ENCODE measurements at places on chromosomes 7 and 10.
A peak's percentile ranks its signal among the peaks of the same experiment; 100 is the strongest.

DNA sequence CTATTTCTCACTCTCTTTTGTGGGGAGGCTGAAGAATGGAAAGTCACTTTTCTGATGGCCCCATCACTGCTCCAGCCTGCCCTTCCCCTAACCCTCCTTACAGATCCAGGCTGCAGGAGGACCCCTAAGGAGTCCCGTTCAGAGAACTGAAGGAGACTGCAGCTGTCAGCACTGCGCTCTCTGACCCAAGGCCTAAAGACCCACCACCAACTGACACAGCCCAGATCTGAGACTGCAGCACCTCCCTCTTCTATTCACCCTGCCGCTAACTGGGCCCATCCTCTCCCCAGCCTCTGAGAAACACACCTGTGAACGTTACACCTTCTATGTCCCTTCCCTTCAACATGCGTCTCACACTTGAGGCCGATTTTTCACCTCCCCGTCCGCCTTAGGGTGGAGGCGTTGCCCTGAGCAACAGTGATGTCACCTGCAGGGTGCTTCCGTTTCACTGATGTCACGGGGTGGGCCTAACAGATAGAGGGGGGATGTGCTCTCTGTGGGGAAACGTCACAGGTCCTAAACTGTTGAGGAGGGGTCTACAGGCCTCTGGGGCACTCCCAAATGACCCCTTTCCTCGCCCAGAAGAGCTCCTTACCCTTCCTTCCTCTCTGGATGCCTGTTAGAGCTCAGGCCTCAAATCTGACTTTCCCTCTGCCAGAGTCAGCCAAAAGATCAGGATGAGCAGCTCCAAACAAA, 5.1 kb downstream of the ITPRIP start:
- DNase-seq = peak; percentile 55

DNA sequence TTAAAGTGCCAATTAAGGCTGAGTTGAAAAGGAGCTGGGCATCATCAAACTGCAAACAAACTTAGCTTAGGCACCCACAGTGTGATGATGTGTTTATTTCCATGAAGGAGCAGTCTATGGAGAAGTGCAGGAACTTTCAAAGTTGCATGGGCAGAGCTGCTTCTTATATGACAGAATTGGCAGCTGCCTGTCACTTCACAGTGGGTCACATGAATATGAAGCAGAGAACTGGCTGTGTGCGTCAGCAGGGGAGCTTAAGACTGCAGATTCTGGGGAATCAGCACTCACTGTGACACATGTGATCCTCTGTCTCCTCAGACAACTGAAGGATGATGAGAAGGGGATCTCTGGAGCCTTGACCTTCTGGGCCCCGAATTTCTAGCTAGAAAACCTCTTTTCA, 36.6 kb downstream of the RBM28 start:
- no peak for DNase-seq

GRCh38 chr10:3787016-3787400, 2.0 kb upstream of the KLF6 start:
- DNase-seq = no peak

DNA sequence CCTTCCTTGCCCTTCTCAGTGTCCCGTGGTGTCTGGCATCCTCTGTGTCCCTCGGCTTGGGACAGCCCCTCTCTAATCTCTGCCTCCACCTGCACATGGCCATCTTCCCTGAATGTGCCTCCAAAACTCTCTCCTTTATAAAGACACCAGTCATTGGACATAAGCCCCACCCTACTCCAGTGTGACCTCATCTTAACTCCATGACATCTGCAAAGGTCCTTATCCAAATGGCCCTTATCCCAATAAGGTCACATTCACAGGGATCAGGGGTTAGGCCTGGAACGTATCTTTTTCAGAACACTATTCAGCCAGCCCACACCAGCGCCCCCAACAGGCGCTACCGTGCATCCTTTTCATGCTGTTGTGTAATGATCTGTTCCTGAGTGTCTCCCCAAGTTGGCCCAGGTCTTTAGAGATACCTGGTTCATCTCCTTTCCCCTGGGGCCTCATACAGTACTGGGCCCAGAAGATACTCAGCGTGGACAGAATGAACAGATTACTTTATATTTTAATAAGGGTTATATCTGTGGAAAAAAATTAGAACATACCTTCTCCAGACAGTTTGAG, 132.6 kb upstream of the ADAM12 start:
- no peak for DNase-seq

DNA sequence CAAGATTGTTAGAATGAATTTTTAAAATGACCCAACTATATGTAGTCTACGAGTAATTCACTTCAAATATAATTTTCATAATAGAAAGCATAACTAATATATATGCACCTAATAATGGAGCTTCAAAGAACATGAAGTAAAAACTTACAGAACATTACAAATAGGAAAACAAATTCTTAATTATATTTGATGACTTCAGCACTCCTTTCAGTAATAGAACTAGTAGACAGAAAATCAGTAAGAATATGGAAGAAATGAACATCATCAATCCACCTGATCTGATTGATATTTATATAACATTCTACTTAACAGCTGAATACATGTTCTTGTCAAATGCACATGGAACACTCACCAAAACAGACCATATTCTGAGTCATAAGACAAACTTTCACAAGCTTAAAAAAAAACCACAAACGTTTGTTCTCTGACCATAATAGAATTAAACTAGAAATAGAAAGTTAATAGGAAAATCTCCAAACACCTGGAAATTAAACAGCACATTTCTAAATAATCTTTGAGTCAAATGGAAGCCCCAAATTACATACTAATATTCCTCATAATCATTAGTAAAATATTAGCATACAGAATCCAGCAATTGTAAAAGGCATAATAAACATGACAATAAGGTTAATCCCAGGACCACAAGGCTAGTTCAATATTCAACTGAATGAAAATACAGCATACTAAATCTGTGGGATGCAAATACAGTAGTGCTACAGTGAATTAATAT, 48.0 kb downstream of the BRAF start:
- DNase-seq = no peak

DNA sequence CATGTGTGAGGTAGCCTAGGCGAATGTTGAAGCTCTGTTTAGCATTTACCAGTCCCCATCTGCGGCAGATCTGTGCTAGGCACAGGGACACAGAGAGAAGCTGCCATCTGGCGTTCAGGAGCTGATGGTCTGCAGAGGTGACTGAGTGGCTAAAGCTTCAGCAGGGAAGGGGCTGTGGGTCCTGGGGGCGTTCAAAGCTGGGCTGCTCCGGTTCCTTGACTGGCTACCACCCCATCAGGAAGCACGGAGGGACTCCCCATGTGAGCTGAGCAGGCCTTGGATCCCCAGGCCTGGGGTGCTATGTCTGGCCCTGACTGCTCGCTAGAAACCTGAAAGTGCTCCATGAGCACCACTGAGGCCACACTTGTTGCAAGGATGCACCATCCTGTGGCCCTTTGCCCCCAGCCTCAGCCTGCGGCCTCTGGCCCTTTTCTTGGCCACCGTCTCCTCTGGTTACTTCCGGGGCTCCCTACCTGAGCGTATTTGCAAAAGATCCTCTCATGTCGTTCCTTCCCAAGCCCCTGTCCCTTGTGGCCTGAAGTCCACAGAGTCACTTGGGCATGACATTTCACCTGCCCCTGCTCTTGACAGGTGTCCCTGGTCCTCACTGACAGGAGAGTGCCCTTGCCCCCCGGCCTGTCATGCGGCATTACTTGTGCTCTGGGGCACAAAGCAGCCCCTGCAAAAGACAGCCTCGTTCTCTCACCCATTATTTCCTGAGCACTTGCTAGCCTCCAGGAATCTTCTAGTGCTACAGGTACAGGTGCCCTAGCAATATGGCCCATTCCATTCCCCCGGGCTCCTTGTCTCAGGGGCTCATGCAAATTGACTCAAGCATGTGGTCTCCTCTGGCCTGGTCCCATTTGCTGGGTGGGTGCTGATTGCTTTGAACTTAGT, 108.1 kb downstream of the GLRX3 start:
- no peak for DNase-seq

GRCh38 chr7:159063046-159063840, 81.4 kb downstream of the VIPR2 start:
- DNase-seq = no peak

GRCh38 chr10:30537586-30537985, 92.0 kb downstream of the LYZL2 start:
- DNase-seq = no peak

DNA sequence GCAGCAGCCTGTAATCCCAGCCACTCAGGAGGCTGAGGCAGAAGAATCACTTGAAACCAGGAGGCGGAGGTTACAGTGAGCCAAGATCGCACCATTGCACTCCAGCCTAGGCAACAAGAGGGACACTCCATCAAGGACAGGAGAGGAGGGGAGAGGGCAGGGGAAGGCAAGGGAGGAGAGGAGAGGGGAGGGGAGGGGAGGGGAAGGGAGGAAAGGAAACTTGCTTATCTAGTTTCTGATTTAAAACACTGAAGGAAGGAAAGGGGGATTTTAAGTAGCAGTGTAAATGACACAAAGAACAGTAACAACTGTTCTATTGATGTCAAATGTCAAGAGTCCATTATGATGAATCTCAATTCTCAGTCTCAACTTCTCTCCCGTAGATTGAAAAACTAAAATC, 43.7 kb downstream of the SRPK2 start:
- DNase-seq = peak; percentile 55

DNA sequence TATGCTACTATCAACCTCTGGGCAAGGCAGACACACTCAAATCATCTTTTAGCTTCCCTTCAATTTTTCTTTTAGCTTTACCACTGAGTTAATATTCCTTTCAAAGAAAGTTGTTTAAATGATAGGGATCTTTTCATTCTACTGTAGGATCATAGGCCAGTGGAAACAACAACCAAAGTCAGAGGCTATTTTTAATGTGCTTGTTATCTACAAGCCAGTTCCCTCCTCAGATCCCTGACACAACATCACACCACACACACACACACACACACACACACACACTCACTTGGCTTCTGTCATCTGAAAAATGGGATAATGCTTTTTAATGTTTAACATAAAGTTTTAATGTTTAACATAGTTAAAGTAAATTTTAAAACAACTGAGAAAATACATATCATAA, 106.7 kb upstream of the CAV2 start:
- DNase-seq = no peak

DNA sequence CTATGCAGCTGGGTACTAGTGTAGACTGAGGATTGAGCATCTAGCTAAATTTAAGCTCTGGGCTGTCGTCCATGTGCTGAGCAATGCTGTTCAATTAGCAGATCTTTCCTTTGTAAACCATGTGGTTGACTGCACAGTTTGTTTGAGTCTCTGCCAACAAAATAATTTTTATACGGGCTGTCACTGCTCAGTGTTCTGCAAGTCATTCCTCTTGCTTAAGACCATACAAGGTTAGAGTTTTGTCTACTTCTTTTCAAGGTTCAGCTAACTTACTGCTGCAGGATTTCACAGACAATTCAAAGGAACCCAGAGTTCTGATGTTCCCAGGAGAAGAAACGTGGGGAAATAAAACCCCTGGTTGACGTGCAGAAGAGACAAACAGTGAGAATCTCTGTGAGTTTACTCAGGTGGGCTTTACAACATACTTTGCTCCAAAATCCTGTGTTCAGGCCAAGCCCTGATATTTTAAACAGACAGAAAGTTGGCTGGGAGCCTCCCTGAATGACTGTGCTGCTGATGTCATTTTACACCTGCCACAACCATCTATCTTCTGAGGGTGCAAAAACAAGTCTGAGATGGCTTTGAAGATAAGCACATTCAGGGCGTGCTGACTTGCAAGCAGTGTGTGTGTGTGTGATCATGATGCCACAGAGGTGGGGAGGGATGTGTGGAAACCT, 177.1 kb upstream of the SVIL start:
- DNase-seq = peak; percentile 44

DNA sequence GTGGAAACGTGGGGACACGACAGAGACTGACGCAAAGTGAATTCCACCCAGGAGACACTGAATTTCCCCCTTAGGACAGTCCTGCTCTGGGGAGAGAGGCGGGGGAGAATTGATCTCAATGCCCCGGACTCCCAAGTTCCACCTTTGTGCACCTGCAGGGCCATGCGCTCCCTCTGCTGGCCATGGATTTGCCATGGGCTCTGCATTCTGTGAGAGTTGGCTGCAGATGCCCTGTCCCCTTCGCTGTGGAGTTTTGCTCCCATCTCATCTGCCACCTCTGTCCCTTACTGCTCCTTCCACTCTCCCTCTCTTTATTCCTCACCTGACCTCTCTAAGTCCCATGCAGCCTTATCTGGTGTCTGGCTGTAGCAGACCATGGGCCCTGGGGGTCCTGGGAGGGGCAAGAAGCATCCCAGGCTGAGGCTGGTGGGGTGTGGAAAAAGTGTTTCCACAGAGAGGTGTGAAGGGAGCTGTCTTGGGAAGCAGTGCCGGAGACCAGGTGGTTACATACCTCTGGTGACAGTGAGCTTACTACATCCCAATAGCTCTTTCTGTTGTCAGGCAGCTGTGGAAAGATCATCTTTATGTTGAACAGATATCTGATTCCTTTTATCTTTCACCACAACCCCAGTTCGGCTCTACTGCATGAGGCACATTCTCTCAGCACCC, 14.3 kb downstream of the GHRHR start:
- DNase-seq = no peak

DNA sequence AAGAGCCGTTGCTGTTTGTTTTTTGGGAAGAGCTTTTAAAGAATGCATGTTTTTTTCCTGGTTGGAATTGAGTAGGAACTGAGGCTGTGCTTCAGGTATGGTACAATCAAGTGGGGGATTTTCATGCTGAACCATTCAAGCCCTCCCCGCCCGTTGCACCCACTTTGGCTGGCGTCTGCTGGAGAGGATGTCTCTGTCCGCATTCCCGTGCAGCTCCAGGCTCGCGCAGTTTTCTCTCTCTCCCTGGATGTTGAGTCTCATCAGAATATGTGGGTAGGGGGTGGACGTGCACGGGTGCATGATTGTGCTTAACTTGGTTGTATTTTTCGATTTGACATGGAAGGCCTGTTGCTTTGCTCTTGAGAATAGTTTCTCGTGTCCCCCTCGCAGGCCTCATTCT, 31.6 kb downstream of the PFKFB3 start:
- DNase-seq = no peak

DNA sequence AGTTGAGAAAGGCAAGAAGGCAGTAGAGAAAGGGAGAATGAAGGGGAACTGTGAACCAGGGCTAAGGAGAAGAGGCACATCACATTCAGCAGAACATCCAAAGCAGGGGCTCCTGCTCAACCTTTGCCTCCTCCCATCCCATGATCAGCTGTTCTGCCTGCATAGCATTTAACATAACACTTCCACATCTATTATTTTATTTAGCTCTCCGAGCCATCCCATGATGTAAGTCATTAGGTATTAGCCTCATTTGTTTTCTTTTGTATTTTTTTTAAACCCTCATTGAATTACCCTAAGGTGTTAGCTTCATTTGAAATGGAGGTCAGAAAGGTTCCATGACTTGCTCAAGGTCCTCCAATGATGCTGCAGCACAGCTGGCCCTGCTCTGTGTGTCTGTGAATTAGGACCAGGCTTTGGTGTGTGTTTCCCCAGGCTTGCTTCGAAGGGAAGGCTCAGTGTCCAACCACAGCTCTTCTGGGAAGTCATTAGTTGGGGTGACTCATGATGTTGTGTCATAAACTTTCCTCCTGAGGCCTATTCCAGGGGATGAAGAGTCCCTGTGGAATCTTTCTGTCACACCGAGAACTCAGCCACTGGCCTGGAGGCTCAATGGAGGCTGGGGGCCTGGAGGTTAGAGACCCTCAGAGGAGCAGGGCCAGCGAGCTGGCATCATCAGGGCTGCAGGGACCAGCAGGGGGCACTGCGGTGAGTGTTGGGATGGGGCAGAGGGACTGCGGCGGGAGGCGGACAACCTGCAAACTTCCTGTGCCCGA, 16.5 kb downstream of the NPFFR1 start:
- peak; percentile 25 for DNase-seq

GRCh38 chr7:142827951-142828500, 26.9 kb upstream of the EPHB6 start:
- no peak for DNase-seq
